ENCODE measurements at places on chromosomes 2 and 18.

DNA sequence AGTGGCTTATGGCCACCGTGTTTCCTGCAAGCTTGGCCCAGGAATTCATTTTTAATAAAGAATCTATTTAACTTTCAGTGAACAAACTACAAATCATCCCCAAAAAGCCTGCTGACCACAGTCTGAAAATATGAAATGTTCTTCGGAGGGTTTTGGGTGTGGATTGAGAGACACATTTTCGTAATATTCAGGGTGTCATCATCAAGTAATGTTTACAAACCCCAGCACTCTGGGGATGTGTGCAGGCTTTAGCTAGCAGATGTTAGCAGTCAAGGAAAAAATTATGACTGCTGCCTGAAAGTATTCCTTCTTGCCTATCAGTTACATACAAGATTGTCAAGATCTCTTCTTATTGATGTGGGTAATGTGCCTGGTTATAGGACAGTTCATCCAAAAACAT is 143.9 kb upstream of the FN1 start:
- no peak for DNase-seq

DNA sequence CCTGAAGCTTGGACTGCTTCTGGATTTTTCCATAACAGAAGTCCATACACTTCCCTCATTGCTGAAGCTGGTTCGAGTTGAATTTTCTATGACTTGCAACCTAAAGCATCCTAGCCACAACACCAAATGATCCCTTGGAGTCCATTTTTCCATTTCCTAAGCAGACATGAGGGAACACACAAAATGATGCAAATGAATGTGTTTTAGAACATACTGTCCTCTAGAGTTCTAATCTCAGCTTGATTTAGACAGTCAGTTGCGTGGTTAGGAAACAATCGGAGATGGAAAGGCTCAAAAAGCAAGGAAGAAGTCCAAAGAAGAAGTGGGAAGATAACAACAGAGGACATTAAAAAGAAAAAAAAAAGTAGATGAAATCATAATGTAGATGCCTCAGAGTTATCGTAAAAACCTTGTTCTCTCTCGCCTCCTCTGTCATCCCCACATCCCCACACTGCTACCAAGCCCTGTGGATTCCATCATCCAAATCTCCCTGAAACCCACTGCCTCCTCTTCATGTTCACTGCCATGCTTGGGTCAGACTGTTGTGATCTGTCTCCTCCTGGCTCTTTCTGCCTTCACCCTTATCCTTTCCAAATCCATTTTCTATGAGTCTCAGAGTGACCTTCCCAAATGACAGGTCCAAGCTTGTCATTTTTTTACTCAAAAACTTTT is 58.4 kb downstream of the TMEM247 start:
- DNase-seq = no peak

DNA sequence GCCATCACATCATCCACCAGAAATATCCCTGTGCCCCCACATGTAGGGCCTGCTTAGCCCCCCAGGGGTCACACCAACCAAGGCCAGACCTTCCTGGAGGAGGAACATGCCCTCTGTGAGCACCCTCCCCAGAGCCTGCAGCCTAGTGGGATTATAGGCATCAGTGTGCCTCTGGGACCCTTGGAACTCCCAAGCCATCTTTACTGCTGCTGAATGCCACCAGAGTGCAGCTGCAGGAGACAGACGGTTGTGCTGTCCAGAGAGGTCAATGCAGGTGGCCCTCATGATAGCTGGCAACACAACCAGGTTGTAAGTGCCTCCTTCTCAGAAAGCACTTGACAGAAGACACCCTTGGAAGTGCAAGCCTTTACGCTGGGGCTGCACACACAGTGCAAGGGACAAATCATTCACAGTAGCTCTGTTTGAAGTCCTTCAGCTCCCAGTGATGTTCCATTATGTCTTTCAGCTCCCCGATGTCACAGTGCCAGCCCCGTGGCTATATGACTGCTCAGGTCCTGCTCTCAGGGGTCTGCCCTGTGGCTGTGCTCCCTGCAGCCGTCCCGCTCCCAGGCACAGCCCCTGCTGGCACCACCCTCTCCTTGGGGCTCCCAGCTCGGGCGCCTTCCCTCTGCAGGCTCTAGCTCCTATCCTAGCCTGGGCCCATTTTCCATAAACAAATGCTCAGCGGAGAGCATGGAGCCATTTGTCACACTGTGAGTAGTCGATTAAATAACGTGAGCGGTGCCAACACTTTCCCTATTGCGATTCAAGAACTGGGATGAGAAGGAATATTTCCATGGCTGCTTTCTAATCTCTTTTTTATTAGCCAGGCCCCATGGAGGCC is 65.1 kb downstream of the EDAR start:
- DNase-seq = no peak

- no peak for DNase-seq
These were observed 19.8 kb downstream of the LONRF2 start for GRCh38 chr2:100302585-100302892.

DNA sequence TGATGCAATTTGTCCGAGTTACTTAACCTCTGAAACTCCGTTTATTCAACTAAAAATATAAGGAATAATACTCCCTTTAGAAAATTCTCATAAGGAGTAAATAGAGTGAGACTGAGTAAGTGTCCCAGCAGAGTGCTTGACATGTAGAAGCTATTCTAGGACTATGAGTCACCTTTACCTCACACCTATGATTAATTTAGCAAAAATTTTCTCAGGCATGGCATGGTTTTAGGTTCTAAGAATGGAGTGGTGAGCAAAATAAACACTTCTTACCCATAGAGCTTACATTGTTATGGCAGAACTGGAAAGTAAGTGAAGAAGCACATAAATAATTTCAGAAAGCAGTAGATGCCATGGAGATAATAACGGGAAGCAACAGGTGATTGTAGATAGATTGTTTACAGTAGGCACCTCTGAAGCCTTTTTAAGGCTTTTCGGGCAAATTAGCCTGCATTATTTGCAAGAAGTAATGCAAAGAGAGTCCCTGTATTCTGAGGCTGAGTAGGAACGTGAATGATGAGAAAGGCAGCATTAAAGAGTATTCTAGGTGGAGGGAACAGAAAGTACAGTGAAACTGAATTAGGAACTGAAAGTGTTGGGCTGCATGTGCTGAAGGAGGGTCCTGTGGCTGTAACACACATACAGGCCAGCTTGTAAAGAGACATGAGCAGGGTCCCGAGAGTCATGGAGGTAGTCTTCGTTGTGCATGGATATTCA is 209.2 kb downstream of the ZNF407 start:
- no peak for DNase-seq

GRCh38 chr18:74533666-74534065 is 634 bp upstream of the CNDP1 start:
- no peak for DNase-seq

DNA sequence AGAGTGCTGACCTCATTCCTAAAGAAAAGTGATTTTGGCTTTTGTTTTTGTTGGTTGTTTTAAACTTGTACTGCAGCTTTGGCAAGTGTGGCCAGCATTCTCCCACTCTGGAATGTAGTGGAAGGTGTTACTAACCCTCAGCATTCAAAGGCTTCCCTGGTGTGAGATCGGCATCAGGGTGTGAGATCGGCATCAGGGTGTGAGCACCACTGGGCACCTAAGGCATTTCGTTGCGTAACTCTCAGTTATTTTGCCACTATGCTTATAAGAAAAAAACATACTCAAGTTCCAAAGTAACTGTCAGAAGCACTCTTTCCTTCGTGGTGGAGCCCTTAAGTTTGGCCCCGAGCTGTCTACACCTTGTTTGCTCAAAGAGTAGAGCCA is 1.7 kb downstream of the CYBRD1 start:
- no peak for DNase-seq

- DNase-seq = no peak
These were observed 86.4 kb upstream of the MAP4K3 start for GRCh38 chr2:39523308-39524044.

DNA sequence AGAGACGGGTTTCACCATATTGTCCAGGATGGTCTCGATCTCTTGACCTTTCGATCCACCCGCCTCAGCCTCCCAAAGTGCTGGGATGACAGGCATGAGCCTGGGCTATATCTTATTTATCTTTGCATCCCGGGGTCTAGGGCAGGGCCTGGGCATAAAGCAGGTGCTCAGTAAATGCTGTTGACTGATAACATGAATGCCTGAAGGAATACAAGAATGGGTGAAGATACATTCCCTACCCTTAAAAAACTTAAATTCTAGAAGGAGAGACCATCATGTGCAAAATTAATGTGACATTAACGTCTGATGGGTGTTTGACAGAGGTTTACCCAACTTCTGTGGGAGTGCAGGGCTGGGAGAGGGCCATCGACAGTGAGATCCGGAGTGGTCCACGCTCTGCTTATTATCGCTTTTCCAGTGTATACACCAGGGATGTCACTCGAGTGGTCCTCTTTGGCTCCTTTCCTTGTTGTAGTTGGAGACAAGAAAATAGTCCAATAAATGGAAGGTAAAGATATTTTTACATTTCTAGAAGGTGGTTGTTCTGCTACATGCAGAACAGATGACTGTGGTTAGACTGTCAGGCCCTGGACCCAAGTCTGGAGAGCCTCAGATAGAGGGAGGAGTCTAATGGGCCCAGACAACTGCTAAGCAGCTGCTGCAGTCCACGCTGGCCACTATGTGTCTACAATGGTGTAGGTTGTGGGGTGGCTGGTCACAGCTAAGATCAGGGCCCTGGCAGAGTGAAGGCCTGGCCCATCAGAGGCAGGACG is 131.7 kb downstream of the MYCN start:
- DNase-seq = no peak

DNA sequence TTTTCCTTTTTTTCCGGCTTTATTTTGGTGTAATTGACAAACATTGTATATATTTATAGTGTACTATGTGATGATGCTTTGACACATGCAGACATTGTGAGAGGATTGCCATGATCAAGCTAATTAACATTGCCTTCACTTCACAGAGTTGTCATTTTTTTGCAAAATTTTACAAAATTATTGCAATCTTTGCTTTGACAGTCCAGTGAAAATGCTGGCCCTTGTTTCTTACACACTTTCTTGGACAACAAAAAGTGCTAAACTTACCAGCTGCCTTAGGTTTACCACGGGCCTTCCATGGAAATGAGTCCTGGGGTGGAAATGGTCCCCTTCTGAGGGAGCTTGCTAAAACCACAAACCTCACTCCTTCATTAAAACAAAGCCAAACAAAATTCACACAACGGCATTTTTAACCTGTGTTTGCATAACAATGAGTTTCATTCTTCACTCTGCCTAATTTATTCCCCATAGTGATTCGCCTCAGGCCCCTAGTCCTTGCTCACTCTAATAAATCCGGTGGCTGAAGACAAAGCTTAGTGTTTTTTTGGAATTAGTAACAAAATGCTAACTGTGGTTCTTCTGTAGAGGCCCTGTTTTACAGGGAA is 32.2 kb downstream of the LINC00305 start:
- DNase-seq = no peak

All from transverse colon (tissue), 4 donors.